ENCODE measurements at places on chromosomes 7 and 10. TPM values are rescaled to one million over a fixed set of nuclear protein-coding genes. Genes with fewer than 3 reads are reported as not detected.

Gene NEUROD6
- total RNA-seq: not detected

Gene GRM3
- not detected for total RNA-seq

Gene FAM221A
- 9.9 TPM for total RNA-seq

Gene TAS2R41
- not detected for total RNA-seq

Gene ECHDC3
- 0.15 TPM for total RNA-seq

Measured in activated T-helper 1 cell treated with anti-CD3 and anti-CD28 coated beads, Interleukin-12 subunit alpha, Interleukin-12 subunit beta, Interleukin-2, Interleukin-4 antibody, amounts not matched to agents 30 ng/mL and 10 ng/mL and 1 ng/mL, durations not matched to agents 14 hours and 24 hours and 36 hours (primary cell).